Left forelimb (tissue), 1 donor: ENCODE measurements at places on chromosomes 12 and 14.

DNA sequence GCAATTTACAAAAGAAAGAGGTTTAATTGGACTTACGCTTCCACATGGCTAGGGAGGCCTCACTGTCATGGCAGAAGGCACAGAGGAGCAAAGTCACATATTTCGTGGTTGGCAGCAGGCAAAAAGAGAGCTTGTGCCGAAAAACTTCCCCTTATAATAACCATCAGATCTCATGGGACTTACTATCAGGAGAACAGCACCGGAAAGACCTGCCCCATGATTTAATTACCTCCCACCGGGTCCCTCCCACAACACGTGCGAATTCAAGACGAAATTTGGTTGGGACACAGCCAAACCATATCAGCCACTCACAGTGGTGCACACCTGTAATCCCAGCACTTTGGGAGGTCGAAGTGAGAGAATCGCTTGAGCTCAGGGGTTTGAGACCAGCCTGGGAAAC, 68.5 kb downstream of the FBXL14 start:
- DNase-seq = no peak

DNA sequence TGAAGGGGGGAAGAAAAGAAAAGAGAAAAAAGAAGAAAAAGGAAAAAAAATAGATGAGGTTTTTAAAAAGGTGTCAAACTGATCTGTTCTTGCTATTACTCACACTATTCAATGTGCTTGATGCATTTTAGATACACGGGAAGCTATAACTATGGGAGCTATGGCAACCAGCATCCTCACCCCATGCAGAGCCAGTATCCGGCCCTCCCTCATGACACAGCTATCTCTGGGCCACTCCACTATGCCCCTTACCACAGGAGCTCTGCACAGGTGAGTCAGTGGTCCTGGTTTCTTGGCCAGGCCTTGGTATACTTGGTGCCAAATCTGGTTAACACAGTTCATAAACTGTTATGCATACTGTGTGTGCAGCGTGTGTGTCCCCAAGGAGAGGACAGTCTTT, 24.0 kb upstream of the RIC8B start:
- DNase-seq = no peak

DNA sequence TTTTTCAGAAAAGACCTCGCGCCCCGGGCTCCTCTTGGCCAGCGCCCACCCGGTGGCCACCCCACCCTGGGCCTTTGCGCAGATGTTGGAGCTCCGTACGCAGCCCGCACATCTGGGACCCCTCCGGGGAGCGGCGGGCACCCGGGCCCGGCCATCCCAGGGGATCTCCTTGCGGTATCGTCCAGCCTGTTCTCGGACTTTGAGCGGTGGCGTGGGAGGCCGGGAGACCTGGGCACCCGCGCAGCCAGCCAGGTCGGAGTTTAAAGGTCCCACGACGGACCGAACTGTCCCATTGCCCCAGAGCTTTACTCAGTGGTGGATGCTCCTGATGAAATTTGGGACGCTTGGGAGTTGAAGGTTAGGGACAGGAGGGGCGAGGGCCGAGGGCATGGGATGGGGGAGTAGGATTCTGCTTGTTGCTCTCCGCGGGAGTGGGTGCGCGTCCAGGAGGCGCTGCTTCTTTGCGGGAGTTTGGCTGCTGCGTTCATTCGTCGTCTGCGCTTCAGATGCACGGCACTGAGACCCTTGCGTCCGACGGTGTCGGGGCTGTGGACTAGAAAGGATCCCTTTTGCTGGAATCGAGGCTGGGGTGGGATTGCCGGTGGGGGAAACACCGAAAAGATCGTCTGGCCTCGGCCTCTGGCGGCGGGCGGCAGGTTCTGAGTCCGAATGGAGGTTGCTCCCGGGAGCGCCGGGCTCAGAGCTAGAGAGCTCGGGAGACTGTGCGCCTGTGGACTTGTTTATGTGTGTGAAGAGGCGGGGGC, 1.4 kb downstream of the NTF3 start:
- no peak for DNase-seq

DNA sequence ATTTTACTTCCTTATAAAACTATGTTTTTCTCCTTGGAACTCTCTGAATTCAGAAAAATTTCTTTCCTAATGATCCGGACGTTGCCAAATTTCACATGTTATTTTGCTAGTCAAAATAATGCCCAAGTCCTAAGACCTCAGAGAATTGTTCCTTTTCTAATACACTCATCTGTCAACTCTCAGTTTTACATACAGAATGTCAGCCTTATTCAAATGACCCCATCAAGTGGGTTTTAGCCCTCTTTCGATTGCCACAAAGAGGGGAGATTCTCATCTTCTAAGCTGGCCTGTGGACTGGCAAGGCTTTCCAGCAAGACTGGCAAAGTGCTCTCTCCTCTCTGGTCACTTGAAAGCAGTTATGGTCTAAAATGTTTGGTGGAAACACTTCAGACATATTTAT, 99.3 kb upstream of the GPHB5 start:
- no peak for DNase-seq

DNA sequence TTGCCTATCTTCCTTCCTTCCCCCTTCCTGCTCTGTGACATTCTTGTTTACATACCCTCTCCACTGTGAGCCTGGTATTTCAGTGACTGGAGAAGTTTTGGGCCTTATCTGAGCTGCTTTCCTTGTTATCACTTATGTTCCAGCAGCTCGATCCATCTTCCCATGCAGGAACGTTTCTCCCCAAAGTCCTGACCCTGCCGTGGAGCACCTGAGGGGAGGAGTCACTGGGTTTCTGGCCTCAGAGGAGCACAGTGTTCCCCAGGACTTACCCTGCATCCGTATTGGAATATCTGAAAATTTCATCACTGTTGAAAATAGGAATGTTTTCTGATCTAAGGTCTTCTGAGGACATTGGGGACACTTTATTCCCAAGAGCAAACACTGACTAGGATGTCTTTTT, 141.8 kb downstream of the CACNA1C start:
- no peak for DNase-seq

GRCh38 chr12:93970900-93971688, 177.3 kb upstream of the PLXNC1 start:
- no peak for DNase-seq

DNA sequence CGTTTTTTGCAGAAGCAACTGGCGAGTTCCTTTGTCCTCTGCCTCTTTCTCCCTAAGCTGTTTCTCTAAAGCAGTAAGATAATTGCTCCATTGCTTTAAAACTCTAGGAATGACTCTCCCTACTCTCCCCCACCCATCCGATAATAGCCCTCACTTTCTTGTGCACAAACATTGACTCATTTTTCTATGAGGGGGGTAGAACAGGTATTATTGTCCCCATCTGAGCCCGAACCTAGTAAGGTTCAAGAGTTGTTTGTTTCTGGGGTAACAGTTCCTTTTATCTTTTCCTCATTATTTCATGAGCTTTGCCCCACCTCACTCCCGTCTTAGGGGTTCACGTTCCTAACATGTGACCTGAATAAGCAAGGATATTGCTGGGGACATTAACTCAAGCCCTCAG, 190.6 kb downstream of the EMP1 start:
- no peak for DNase-seq

GRCh38 chr12:116172224-116172849, 105.2 kb downstream of the MED13L start:
- DNase-seq = no peak

- DNase-seq = no peak
Measured at GRCh38 chr12:94980577-94980976, 22.9 kb downstream of the NDUFA12 start.

GRCh38 chr12:4370265-4370664, 9.2 kb downstream of the FGF23 start:
- DNase-seq = no peak

GRCh38 chr14:91154851-91155625, 41.2 kb downstream of the DGLUCY start:
- DNase-seq = no peak

DNA sequence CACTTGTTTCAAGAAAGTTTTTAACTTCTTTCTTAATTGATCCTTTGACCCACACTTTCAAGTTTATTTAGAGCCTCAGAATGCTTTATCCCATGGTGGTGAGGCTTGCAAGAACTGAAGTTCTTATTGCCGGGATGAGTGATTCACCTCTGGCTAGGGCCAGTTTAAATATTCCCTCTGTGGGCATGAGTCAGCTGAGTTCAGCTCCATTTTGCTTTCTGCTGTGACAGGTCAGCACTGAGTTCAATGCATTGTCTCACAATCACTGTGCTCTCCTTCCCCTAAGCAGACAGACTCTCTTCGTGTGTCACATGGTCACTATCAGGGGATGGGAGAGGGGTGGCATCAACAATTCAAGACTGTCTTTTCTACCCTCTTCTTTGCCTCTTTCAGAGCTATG, 514.6 kb upstream of the FBXO33 start:
- no peak for DNase-seq

GRCh38 chr12:37672655-37673260, 643.8 kb upstream of the ALG10B start:
- no peak for DNase-seq

GRCh38 chr12:49198431-49199155, 9.7 kb upstream of the TUBA1A start:
- no peak for DNase-seq

DNA sequence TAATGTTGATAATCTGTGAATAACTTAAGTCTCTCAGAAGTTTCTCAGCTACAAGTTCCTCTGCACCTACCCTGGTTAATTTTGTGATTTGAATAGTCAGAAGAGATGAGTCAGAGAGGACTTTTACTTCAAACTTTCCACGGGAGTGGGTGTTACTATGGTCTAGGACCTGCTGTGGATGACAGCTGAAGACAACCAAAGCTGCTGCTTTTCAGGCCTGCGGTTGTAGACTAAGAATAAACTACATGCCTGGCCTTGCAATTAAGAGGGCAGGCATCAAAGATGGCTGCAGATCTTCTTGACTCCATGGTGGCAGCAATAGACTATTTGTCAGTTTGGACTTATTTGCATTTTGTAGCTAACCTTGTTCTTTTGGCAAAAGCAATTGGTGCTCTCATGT, 227.1 kb upstream of the KRR1 start:
- DNase-seq = no peak
